ENCODE measurements at places on chromosomes 16 and 17. TPM values are rescaled to one million over a fixed set of nuclear protein-coding genes. Genes with fewer than 3 reads are reported as not detected.

Gene DYNLL2
- 16.1 TPM for total RNA-seq

Gene MYOCD
- 1.9 TPM for total RNA-seq

Gene FOXN1
- 3.0 TPM for total RNA-seq

DNA sequence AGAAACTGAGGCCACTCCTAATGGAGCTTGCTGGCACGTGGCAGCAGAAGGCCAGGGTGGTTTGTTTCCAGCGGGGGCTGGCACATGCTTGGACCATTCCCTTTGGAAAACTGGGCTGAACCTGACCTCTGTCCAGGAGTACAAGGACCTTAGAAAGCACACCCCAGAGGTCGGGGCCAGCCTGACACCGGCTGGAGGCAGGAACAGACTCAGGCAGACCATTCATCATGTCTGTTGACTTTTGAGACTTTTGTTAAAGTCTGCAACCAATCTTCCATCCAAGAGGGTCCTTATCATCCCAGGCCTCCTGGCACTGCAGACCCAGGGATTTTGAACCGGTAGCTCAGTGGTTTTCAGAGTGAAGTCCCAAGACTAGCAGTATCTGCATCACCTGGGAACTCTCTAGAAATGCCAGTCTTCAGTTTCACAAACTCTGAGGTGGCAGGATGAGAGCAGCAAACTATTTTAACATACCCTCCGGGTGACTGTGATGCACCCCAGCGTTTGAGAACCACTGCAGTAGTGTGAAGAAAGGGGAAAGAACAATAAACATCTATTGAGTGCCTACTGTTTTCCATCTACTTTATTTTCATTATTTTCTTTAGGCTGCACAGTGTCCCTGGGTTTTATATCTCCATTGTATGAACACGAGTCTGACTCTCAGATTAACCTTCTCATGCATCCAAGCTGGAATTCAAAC is 145.3 kb upstream of the PLCG2 start:
- DNase-seq: no peak

- no peak for DNase-seq
These were observed 138.3 kb downstream of the FOXL1 start for GRCh38 chr16:86716649-86717048.

DNA sequence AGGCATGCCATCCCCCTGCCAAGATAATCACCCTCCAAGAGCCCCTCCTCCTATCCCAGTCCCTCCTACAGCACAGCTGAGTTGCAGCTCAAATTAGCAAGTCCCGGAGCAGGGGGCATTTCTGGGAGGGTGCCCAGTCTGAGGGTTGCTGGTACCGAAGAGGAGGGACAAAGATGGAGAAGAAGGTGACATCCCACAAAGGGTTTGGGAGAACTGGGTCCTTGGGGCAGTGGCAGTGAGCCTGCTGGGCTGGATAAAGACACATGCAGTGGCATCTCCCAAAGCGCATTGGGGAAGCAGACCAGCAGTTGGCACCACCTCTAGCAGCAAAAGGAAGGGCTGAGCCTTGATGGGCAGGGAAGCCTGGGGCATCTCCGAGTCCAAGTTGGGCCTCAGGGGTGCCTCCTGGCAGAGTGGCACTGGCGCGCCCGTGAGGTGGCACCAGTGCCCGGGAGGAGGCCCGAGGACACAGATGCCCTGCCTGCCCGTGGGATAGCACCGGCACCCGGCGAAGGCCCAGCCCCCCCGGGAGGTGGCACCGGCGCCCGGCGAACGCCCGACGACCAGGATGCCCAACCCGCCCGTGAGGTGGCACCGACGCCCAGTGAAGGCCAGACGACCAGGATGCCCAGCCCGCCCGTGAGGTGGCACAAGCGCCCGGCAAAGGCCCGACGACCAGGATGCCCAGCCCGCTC is 622 bp downstream of the TOM1L2 start:
- DNase-seq: peak; percentile 26

GRCh38 chr16:89704281-89704680 is 2.8 kb upstream of the SPATA2L start:
- DNase-seq: no peak
